ENCODE measurements at places on chromosomes 12 and 14. TPM values are rescaled to one million over a fixed set of nuclear protein-coding genes. Genes with fewer than 3 reads are reported as not detected.

The DIO3 gene
- total RNA-seq: not detected

The SOCS2 gene
- total RNA-seq: 18.5 TPM

The TNFAIP2 gene
- total RNA-seq: 26.1 TPM

The MAP4K5 gene
- total RNA-seq: 45.0 TPM

The CISTR gene
- total RNA-seq: not detected

The AQP6 gene
- total RNA-seq: not detected

The GLT8D2 gene
- total RNA-seq: 34.1 TPM
